Activated T-cell treated with anti-CD3 and anti-CD28 coated beads for 48 hours (primary cell): ENCODE measurements at places on chromosomes 4 and X.

DNA sequence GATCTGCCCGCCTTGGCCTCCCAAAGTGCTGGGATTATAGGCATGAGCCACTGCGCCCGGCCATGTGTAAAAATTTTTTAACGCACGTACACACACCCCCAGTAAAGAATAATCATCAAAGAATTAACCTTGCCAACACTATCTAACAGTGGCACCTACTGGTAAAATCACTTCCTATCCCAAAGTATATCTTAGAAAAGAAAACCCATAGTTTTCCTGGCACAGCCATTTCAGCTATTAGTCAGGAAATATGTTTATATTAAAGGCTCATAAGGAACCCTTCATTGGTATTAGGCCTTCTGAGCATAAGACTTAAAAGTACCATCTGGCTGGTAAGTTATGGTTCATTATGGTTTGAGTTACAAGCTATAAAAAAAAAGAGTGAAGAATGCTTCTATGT lies 14.1 kb downstream of the S100G start:
- DNase-seq, result no peak

DNA sequence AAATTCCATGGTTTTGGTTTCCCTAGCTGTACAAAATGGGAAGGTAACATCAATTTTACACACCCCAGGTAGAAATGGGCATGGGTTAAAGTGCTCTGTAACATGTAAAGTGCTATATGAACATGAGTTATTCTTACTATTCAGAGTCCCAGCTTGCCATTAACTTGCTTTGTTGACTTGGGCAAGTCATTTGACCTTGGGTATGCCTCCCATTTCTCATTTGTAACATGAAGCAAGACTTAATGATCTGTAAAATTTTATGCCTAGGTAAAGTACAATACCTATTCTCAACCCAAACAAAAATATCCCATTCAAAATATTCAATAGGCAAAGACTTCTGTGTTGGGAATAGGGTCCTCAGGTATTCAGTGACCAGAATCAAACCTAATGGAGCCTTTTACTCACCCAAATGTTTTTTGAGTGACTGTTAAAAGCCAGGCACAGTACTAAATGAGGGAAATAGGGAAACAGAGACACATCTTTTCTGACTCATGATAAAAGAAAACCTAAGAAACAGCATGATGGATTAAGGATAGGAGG lies 126.6 kb downstream of the SH3RF1 start:
- no peak for DNase-seq

- no peak for DNase-seq
These were observed 94.1 kb upstream of the FAM9B start for GRCh38 chrX:9127986-9128385.

DNA sequence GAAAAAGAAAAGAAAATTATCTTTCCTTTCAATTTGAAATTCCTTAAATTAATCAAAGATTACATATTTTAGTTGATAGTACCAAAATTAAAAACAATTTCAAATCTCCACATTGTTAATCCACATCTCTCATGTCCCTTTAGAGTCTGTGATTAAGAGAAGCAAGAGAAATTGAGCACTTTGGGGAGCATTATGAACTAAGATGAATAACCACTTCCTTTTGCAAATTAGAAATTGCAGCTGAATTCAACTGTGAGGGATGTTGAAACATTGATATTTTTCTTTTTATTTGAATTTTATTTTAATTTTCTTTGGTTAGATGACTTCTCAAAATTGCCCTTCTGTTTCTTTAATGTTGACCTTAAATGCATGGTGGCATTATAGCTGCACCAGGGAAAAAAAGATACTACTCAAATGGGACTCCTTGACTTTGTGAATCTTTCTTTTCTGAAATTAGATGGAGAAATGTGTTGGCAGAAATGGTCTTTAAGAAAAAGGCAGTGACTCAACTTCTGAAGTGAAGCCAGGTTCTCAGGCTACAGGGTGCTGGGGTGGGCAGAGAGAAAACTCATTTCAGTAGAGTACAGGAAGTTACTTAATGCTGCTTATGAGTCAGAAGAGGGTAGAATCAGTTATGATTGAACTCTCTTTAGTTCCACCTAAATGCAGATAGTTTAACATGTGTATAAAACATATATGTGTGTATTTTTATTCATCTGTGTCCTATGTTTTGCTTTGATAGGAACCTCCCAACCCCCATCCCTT lies 92.0 kb upstream of the TNIP3 start:
- peak; percentile 35 for DNase-seq

- DNase-seq, result no peak
These were observed 72.2 kb downstream of the FAM184B start for GRCh38 chr4:17708992-17709762.
